ENCODE measurements at places on chromosomes 3 and 15. TPM values are rescaled to one million over a fixed set of nuclear protein-coding genes. Genes with fewer than 3 reads are reported as not detected.
A peak's percentile ranks its signal among the peaks of the same experiment; 100 is the strongest.

DNA sequence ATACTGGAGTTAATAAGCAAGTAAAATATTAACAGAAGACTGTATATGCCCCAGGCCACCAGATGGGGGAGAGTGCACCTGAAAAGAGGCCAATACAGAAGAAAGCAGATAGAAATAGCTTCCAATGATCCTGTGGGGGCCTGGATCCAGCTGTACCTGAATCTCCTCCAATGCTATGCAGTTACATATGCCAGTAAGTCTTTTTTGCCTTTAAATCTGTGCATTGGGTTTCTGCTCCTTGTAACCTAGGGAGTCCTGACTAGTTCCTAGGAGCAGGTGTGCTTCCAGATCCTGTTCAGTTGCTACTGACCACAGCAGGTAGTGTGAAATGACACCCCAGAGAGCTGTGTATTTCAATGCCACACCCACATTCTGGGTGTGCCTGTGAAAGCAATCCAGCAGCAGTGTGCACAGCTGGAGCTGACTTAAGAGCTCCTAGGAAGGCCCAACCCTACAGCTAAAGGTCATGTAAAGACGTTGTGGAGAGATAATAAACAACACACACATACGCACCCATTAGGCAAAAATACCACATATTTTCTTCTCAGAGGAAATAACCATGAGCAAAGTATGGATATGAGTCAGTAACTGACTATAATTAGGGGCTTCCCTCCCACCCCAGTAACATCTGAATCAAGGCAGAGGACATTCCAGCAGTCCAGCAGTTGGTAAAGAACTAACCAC, 62.2 kb upstream of the AKAP13 start:
- no peaks in the 10 kb centered on the region for H3K4me1 ChIP-seq
- DNase-seq, result no peak
- H3K36me3 ChIP-seq, result no peaks in the 10 kb centered on the region
- H3K27me3 ChIP-seq, result no peaks in the 10 kb centered on the region

DNA sequence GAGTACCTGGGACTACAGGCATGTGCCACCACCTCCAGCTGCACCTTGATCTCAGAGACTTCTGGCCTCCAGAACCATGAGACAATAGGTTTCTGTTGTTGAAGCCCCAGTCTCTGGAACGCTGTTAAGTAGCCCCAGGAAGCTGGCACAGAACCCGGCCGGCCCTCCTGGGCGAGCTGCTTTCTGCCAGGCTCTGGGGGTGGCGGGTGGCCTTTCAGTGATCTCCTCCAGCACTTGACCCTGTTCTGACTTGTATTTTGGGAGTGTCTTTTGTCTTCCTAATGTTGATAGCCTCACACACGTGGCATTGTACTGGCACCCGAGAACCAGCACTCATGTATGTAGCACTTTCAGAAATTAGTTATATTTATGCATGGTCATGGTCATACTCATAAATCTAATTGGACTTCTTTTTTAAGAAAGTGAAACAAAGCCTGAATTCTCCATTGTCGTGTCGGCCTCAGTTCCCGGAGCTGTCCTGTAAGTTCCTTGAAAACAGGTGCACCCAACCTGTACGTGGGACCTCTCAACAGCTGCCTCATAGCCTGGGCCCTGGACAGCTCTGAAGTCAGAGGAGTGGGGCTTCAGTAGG, 74.0 kb downstream of the TFRC start:
- no peaks in the 10 kb centered on the region for H3K4me1 ChIP-seq
- no peak overlapping the region for H3K4me3 ChIP-seq
- no peaks in the 10 kb centered on the region for H3K27me3 ChIP-seq
- DNase-seq, result no peak

DNA sequence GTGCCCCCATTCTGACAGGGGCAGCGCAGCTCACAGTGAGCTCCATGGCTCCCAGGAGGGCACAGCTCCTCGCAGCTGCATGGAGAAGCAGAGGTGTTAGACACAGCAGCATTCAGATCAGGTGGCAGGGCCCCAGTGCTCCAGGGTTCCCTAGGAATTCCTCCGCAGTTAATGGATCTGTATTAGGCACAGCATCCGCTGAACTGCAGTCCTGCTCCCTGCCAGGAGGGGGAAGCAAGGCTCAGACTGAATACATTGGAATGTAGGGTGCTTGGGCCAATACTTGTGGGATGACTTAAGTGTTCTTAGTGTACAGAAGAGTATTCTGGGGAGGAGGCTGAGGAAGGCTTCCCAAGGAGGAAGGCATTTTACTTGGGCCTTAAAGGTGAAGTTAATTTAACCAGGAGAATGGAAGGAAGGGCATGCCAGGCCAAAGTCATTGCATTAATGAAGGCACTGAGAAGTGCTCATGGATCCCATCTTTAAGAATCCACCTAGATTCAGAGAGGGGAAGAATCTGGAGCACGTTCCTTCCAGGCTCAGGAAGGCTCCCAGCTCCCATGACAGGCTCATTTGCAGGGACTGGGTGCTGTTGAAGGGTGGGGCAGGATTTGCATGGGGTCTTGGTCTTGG, 111.6 kb downstream of the RAB11A start:
- DNase-seq, result peak; percentile 96
- no peaks in the 10 kb centered on the region for H3K27me3 ChIP-seq

DNA sequence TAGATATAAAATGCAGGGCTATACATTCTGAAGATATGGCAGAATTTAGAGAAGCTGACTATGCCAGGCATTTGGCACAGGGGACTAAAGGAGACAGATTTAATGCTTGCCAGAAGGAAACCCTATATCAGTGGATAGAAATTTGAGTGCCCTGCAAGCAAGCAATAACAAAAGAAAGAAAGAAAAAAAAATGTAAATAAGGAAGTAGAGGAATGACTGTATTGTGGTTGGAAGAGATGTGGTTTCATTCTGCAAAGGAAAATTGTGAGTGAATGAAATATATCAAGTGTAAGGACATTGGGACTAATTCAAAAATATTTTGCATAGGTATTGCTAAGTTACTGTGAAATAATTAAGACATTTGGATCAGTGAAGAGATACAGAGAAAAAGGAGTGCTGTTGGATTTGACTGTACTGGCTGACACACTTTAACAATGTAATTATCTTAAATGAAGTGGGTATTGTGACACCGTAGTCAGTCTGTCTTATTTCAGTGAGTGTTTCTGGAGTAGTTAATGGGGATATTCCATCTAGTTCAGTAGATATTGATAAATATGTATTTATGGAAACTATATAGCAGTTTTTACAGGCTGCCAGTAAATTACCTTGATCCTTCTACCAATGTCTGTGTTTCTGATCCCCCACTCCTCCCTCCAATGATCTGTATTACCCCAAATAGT, 418.2 kb downstream of the CNTN4 start:
- no peaks in the 10 kb centered on the region for H3K4me1 ChIP-seq
- H3K27me3 ChIP-seq, result peaks cover 4% of the 10 kb centered on the region
- H3K36me3 ChIP-seq, result no peaks in the 10 kb centered on the region
- H3K27ac ChIP-seq, result no peak overlapping the region
- H3K4me3 ChIP-seq, result no peak overlapping the region

GRCh38 chr3:85476891-85477495, 518.2 kb downstream of the CADM2 start:
- peaks cover 8% of the 10 kb centered on the region for H3K4me1 ChIP-seq
- H3K36me3 ChIP-seq, result no peaks in the 10 kb centered on the region
- H3K27ac ChIP-seq, result no peak overlapping the region
- DNase-seq, result no peak

DNA sequence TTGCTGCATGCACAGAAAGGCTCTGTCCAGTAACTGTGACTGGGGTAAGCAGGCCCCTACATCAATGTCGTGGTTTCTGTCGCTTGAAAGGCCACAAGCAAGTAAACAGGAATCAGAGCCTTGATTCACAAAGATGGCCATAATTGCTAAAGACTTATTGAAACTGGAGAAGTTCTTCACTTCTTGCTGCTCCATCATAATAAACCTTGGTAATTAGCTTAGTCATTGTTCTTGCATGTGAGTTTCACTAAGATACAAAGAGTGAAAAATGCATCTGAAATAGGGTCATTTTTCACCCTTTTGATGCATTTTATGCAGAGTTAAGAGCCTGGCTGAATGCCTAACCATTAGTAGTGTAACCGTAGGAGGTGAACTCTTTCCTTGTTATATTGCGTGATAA, 3.2 kb downstream of the SEMA6D start:
- no peak overlapping the region for H3K27ac ChIP-seq
- no peaks in the 10 kb centered on the region for H3K36me3 ChIP-seq
- H3K4me1 ChIP-seq, result peaks cover 38% of the 10 kb centered on the region
- no peak for DNase-seq
- peaks cover 49% of the 10 kb centered on the region for H3K27me3 ChIP-seq

- peaks cover 9% of the 10 kb centered on the region for H3K36me3 ChIP-seq
- no peak overlapping the region for H3K4me3 ChIP-seq
- no peaks in the 10 kb centered on the region for H3K27me3 ChIP-seq
Measured at GRCh38 chr3:142366434-142366833, 81.4 kb downstream of the XRN1 start.

DNA sequence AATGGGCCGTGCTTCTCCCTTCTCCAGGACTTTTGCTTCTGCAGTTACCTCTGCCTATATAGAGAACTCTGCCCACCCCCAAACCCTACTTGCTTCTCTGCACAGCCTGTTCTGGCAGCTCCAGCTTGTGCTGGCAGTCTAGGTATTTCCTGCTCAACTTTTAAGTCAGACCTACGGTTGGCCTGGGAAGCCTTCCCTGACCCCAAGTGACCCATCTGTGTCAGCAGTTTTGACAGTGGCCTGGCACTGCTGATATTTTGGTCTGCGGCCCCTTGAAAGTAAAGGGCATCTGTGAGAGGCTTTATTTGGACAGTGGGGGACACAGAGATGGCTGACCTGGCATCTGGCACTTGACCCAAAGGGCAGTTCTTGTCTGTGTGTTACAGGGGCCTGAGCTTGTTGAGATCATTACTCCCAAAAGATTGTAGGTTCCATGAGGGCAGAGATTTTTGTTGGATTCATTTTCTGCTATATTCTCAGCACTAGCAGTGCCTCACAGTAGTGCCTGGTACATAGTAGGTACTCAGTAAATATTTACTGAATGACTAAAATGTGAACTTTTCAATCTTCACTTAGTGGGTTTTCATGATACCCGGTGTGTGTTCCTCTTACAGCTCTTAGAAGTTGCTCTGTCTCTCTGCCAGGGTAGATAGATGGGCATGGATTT, 55.2 kb upstream of the TRAK1 start:
- peak overlapping the region; percentile 63 for H3K27ac ChIP-seq
- no peaks in the 10 kb centered on the region for H3K27me3 ChIP-seq
- H3K4me3 ChIP-seq, result no peak overlapping the region
- no peaks in the 10 kb centered on the region for H3K36me3 ChIP-seq
- no peak for DNase-seq
- H3K4me1 ChIP-seq, result peaks cover 18% of the 10 kb centered on the region

DNA sequence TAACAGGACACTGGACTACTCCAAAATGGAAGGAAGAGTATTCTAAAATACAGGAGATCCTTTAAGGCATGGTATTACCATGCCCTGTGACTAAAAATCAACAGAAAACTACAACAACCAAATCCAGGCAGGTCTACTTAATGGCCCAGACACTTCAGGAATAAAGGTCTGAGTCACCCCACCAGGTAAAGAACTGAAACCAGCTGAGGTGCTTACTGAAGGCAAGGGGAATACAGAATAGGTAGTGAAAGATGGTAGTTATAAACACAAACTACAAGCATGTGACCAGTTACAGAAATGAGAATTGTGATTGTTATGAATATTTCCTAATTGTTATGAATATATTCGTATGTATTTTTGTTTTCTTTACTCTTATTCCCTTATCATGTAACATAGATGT, 13.4 kb downstream of the IFT57 start:
- H3K4me3 ChIP-seq, result no peak overlapping the region
- no peaks in the 10 kb centered on the region for H3K27me3 ChIP-seq
- H3K4me1 ChIP-seq, result no peaks in the 10 kb centered on the region
- H3K36me3 ChIP-seq, result no peaks in the 10 kb centered on the region
- no peak for DNase-seq
- no peak overlapping the region for H3K27ac ChIP-seq

GRCh38 chr3:159882790-159883779, 105.5 kb upstream of the IL12A start:
- H3K4me3 ChIP-seq, result no peak overlapping the region
- no peak for DNase-seq

GRCh38 chr3:66381626-66382025, 119.2 kb downstream of the LRIG1 start:
- no peak overlapping the region for H3K27ac ChIP-seq
- no peak for DNase-seq
- H3K4me1 ChIP-seq, result no peaks in the 10 kb centered on the region
- no peak overlapping the region for H3K4me3 ChIP-seq

DNA sequence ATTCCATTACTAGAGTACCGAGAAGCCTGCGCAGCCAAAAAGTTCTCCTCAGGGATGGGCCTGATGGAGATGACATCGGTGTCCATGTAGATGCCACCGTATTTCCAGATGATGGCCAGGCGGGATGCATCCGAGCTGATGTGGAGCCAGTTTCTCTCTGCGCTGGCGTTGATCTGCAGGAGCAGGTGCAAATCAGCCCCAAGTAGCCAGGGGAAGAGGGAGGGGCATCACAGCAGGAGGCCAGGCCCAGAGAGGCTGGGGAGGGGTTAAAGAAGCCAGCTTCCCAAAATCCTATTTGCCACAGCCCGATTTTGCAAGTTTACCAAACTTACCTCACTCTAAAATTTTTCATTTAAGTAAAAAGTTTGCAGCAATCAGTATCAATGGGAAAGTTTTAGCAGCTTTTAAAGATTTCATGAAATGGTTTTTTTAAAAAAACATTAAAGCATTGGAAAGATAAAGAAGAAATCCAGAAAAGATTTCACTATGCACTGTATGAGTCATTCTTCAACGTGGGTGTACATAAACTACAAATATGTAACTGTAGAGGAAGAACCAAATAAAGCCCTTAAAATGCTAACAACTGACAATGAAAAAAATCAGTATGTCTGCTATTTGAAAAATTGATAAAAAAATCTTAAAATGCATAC, 7.4 kb downstream of the A4GNT start:
- H3K4me3 ChIP-seq, result no peak overlapping the region
- DNase-seq, result no peak
- no peak overlapping the region for H3K27ac ChIP-seq

- DNase-seq, result no peak
- no peaks in the 10 kb centered on the region for H3K27me3 ChIP-seq
- H3K4me1 ChIP-seq, result peaks cover 14% of the 10 kb centered on the region
- no peak within 1 kb of the TSS for H3K27ac ChIP-seq
- H3K4me3 ChIP-seq, result no peak within 1 kb of the TSS
Measured at GRCh38 chr3:193378706-193379105, at the start of gene ATP13A5. Gene ATP13A5 (minus strand): TSS chr3:193378753. CDS start chr3:193378725, 28 bp downstream.

The LSM3 gene
- 20.1 TPM for total RNA-seq

The ITIH1 gene
- not detected for total RNA-seq

The BCHE gene
- total RNA-seq, result 0.73 TPM

The SOX14 gene
- 0.23 TPM for total RNA-seq

The NANOGP8 gene
- total RNA-seq, result 49.6 TPM

The PTPRG gene
- 117 TPM for total RNA-seq

The CEMIP gene
- total RNA-seq, result 4.1 TPM

The CLDN1 gene
- total RNA-seq, result 4.2 TPM

The CLSTN2 gene
- 0.83 TPM for total RNA-seq

The FETUB gene
- not detected for total RNA-seq

Data from GM23338 (cell line).